Suppressor macrophage treated with lipopolysaccharide for 4 hours (primary cell): ENCODE measurements at places on chromosomes 3 and 15.
A peak's percentile ranks its signal among the peaks of the same experiment; 100 is the strongest.

- DNase-seq, result no peak
Measured at GRCh38 chr3:129621626-129622225, 15.2 kb upstream of the PLXND1 start.

GRCh38 chr3:127990051-127990450, 62.2 kb upstream of the SEC61A1 start:
- DNase-seq, result no peak

GRCh38 chr3:177287231-177287630, 89.9 kb upstream of the TBL1XR1 start:
- peak; percentile 32 for DNase-seq

DNA sequence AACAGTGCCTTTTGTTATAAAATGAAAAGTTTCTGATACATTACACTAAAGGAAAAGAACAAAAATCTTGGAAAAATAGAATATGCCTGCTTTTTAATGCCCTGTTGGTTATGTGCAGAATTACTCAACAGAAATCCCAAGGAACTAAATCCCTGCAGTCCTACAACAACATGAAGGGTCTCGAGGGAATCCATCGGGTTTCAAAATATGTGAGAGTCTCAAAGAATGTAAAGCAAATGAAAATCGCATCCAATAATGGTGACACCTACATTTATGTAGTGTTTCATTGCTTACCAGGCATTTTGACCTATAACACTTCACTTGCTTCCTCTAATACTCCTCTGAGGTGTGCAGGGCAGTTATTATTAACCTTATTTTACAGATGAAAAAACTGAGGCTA, 411.3 kb downstream of the FOXP1 start:
- no peak for DNase-seq

- DNase-seq, result no peak
Measured at GRCh38 chr3:2024713-2025112, 74.0 kb upstream of the CNTN4 start.

- peak; percentile 97 for DNase-seq
Measured at GRCh38 chr3:16511681-16512434, 1.6 kb downstream of the RFTN1 start.

- DNase-seq, result no peak
Measured at GRCh38 chr15:101461097-101461496, 28.4 kb downstream of the PCSK6 start.

- DNase-seq, result no peak
Measured at GRCh38 chr3:55555873-55556618, 68.9 kb upstream of the WNT5A start.

- peak; percentile 48 for DNase-seq
Measured at GRCh38 chr15:74489518-74490338, 28.8 kb upstream of the UBL7 start.

- DNase-seq, result no peak
Measured at GRCh38 chr3:35649405-35649804, 10.1 kb downstream of the ARPP21 start.

DNA sequence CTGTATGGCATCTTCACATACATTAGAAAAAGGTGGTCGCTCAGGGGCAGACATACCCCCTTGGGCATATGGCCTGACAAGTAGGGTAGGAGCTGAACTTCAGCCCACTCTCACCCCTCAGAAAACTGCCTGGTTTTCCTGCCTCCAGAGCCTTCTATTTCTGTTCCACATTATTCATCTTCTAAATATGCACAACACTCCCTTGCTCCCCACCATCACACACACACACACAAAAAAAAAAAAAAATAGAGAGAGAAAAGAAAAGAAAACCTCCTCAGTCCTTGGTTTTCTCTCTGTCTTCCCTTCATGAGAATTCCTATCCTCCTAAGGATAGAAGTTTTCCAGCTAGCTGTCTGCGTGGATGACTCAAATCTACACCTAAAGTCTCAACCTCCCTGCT, 5.6 kb upstream of the ROPN1 start:
- DNase-seq, result no peak

GRCh38 chr15:88401996-88402656, 65.1 kb downstream of the MRPL46 start:
- DNase-seq, result no peak

DNA sequence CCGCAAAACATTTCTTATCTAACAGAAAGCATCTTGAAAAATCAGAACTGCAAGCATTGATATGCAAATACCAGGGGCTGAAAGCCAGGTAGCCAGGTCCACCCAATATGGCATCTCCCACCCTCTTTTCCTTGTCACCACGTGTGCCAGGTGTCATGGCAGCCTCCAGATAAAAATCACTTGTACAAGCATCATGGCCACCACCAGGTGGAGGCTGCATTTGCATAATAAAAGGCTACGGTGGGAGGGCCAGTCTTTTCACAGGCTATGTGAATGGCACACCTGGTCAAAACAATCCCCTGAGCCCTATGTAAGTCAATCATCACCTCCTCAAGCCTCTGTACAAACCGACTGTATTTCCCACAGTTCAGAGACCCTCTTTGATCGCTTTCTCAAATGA, 1233.1 kb upstream of the ALCAM start:
- DNase-seq, result no peak

GRCh38 chr3:30548600-30548999, 57.8 kb upstream of the TGFBR2 start:
- DNase-seq, result no peak

GRCh38 chr3:167172377-167172776, 207.7 kb downstream of the ZBBX start:
- no peak for DNase-seq

DNA sequence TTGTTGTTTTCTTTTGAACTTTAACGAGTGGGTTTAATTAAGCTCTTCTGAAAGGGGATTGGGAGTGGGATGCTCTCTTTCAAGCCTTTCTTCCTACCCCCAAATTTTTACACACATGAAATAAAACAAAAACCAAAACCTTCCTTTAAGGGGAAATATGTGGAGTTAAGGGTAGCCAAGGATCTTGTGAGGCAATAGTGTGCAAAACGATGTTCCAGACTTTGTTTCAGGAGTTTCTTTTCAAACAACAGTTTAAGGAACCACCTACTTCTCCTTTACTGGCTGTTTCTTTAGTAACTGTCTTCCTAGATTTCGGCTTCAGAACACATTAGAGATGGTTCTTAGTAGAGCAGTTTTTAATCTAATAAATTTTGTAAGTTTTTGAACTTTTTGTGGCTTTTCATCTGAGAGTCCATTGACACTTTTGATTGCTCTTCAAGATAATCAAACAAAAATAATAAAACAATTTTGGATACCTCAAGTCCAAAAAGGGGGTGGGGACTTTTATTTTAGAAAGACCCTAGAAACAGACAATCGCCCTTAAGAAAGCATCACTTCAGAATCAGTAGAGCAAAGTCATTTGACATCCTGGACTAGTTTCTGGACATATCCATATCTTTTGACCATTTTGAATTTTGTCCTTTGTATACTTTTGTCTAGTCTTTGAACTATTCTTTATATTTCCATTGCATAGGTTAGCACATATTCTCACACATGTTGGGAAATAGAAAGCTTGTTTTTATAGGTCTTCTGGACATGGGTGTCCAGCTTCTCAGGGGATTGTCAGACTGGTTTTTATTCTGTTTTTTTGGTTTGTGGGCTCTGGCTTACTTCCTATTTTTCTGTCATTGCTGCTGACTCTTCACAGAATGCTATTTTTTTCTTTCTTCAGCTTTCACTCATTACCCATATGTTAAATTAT, 6.0 kb downstream of the DIPK2A start:
- peak; percentile 83 for DNase-seq

GRCh38 chr3:127886231-127886955, 28.6 kb upstream of the KBTBD12 start:
- DNase-seq, result no peak

GRCh38 chr3:172799246-172799645, 48.7 kb downstream of the ECT2 start:
- peak; percentile 19 for DNase-seq

DNA sequence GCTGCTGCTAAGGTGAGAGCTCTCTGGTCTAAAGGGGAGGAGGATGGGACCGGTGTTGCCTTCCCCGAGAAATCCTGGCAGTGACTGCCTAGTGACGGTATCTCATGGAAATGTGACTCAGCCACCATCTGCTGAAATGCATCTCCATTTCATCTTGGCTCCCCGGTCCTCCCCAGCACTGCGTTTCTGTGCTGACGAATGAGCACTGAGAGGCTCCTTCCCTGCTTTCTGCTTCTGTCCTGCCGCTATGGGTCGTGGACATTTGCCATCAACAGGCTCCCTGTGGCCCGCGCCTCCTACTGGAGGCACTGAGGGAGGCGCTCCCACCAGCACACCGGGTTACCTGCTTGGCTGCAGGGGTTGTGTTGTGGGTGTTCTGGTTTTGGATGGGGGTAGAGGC, 13.5 kb upstream of the SEC13 start:
- DNase-seq, result no peak

GRCh38 chr3:155426524-155427230, 133.2 kb upstream of the STRIT1 start:
- DNase-seq, result no peak

GRCh38 chr15:51348688-51349087, 7.2 kb downstream of the GLDN start:
- no peak for DNase-seq

DNA sequence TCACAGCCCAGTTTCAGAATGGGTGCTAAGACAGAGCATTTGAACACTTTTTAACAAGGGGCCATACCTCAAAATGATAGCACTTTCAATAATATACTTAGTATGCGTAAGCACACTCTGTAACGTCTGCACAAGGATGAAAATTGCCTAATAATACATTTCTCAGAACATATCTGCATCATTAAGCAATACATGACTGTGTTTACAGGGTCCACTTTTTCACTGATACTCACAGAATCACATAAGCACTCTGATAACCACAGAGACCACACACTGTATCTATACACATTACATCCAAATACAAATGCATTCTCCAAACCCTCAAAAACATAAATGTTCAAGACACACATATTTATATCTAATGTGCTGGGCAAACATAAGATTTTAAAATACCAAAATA, 79.8 kb downstream of the NR1I2 start:
- DNase-seq, result peak; percentile 4

- no peak for DNase-seq
Measured at GRCh38 chr3:162865466-162865865, 1368.9 kb downstream of the OTOL1 start.

GRCh38 chr15:62601777-62602545, 436.9 kb upstream of the C2CD4B start:
- DNase-seq, result no peak

DNA sequence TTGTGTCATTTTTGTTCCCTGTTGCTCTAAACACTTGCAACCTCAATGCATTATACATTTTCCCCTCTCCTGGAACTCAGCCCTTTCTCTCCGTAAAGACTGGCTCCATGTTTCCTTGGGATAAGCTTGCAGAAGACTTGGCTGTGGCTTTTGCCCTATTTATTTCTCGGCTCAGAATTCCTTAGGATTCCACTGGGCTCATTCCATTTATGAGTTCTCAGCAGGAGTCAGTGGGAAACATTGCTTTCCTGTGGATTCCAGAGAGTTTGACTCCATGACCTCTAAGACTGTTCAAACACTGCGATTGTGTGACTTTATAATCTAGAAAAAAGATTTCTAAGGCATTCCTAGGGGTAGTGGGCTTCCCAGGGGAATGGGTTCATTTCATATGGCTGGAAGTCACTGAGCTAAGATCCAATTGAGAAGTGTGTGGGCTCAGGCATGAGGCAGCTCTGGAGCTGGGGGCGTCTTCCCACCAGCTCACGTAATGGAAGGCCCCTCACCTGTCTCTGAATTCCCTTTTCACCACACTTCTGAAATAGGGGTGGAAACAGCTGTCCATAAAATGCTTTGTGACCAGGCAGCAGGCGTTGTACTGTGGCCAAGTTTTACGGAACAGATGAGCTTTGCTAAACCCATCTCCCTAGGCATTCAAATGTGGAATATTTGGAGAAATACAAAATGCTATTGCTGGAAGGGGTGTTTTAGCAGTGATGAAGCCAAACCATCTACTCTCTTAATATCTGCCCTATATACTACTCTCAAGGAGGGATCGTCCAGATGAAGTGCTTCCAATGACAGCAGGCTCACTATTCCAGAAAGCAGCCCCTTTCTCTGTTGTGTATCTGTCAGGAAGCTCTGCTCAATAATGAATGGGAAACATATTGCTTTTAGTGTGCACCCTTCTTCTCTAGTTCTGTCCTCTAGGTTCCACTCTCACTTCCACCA, 91.8 kb upstream of the BCL6 start:
- DNase-seq, result no peak

GRCh38 chr3:23697416-23697815, 108.3 kb upstream of the UBE2E1 start:
- DNase-seq, result no peak

DNA sequence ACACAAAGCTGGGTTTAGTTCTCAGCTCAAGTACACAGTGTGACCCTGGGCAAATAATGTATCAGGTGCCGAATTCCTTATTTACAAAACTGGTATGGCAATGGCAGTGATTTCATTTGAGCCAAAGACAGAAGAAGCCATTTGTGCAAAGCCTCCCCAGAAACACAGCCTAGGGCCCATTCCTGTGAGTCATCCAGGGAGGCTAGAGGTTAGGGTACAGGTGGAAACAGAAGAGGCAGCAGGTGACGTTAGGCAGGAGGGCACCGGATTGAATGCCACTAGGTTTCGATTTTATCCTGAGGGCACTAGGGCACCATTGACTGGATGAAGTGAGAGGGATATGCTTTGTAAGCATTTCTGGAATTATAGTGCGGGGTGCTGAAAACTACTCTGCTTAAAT, 766.9 kb upstream of the NR2F2 start:
- DNase-seq, result no peak

- no peak for DNase-seq
Measured at GRCh38 chr15:24659622-24660021, 16.0 kb upstream of the NPAP1 start.

DNA sequence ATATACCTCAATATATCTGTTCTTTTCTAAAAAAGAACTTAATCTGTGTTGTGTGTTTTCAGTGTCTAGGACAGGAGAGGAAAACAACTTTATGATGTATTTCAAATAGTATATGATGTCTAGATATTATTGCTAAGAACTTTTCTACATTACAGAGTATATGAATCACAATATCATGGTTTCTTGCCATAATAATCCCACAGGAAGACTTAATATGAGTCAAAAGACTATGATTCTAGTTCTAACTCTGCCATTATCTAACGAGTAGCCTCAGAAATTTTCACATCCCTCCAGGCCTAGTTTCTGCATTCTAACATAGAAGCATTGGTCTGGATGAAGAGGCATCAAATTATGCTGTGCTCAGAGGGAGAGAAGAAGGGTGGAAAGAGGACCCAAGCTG, 107.7 kb upstream of the SPRED1 start:
- DNase-seq, result no peak

DNA sequence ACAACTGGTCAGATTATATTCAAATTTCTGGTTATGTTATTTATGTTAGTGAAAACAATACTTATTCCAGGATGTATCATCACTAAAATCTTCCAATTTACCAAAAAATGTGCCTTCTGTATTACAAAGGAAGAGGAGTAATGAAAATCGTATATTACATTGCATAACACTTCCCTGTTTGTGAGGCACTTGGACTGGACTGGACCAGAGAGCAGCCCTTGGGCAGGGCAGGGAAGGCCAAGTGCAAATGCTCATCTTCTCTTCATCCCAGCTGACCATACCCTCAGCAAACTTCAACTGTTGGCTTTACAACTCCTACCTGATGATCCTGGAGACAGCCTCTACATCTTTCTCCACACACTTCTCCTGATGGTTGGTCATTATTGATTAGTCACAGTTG, 285.7 kb upstream of the MME start:
- DNase-seq, result peak; percentile 32

GRCh38 chr3:128498127-128498626, 5.2 kb upstream of the GATA2 start:
- DNase-seq, result no peak

GRCh38 chr15:41340189-41340695, 7.6 kb downstream of the NUSAP1 start:
- DNase-seq, result no peak

GRCh38 chr3:71849681-71850080, 64.7 kb upstream of the PROK2 start:
- DNase-seq, result no peak

- DNase-seq, result no peak
Measured at GRCh38 chr3:105527949-105528348, 161.2 kb downstream of the ALCAM start.
